ENCODE measurements at places on chromosomes 13 and 19.

DNA sequence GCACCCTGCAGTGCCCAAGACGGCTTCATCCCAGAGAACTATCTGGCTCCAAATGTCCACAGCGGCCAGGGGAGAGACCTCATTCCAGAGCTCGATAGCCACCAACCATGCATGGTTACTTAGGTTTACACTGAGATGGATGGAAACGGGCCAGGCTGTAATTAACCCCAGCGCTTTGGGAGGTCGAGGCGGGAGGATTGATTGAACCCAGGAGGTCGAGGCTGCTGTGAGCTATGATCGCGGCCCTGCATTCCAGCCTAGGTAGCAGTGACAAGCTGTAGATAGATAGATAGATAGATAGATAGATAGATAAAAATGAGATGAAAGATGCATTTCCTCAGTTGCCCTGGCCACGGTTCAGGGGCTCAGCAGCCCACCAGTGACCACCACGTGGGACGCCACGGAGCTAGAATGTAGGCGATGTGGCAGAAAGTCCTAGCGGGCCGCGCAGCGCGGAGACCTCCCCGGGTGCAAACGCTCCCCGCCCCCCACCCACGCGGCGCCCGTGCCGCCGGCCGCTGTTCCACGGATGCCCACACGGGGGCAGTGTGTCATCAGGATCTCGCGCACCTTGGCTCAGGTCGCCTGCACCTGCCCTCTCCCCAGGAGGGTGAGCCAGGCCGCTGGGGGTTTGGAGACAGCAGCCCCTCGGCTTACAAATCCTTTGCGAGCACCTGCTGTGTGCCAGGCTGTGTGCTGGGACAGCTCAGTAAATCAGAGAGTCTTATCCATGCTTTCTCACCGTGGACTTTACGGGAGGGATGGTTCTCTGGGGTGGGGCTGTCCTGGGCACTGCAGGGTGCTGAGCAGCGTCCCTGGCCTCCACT lies 13.5 kb upstream of the TLE5 start:
- peak; percentile 82 for ATAC-seq

GRCh38 chr13:24056616-24057137 lies 103.8 kb upstream of the SPATA13 start:
- ATAC-seq = no peak

GRCh38 chr13:83125791-83126190 lies 756.5 kb downstream of the SLITRK1 start:
- ATAC-seq = no peak

DNA sequence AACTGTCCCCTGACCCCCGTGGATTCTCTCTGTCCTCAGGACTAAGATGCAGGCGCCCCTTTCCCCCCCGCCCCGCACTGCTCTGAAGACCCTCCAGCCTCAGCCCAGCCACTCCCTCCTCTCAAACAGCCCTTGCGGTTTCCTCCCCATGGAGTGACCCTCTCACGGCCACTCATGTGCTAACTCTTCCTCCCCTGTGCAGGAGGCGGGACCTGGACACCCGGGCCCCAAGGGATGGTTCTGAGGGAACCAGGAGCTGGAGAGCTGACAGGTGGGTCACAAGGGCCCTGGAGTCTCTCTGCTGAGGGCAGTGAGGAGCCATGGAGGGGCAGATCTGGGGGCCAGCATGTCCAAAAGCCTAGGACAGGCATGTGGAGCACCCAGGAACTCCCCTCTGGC lies 1.9 kb downstream of the ISOC2 start:
- no peak for ATAC-seq

- peak; percentile 90 for ATAC-seq
Measured at GRCh38 chr13:102707467-102707866, 12.6 kb upstream of the METTL21C start.

DNA sequence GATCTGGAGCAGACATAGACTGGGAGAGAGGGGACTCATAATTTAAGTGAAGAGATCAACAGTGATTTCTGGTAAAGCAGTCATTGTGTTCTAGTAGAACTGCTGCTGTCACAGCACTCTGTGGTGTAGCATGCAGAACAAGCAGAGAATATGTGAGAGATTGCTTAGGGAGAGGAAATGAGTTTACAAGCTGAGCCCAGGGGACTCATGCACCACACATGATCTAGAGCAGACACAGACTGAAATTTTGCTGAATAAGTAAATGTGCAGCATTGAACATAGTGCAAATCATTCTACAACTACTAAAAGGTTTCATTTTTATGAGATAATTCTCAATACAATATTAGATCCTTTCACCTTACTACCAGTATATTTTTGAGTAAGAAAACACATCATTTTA lies 125.7 kb downstream of the MYO16 start:
- no peak for ATAC-seq

Data from esophagus mucosa (tissue), 1 donor.